Fibroblast of skin of right biceps (primary cell): ENCODE measurements at places on chromosomes 1 and 21.

DNA sequence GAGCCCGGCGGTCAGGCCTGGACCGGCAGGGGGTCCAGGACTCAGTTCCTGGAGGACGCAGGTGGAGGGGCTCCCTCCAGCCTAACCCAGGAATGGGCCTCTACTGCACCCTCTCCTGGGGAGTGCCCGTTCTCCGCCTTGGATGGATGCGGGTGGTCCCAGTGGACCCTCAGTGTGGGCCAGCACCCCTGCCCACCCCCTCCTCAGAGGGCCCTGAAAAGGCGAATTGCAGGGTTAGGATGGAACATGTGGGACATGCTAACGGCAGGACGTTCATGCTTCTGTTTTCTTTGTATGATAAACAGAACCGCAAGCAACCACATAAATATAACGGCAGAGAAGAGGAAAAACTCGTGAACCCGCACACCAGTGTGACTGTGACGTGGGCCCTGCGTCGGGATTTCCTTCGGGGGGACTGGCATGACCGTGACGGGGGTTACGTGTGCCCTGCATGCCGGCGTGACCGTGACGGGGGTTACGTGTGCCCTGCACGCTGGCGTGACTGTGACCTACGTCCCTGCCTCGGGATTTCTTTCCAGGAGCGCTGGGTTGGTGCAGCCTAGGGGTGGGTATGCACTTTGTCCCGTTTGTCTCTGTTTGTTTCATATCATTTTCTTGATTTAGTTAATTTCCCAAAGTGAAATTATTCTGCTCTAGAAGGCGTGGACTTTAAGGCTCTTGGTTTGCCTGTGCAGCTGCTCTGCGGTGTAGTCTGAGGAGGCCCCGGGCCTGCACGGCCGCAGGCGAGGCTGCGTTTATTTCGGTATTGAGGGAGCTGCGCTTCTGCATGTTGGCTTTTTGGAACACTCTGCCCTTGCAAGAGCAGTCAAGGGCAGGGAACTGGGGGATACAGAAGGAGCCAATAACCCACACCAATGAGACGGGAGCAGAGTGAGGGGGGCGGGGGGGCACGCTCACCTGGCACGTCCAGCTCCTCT is 3.1 kb downstream of the FTCD start:
- no peak for DNase-seq

DNA sequence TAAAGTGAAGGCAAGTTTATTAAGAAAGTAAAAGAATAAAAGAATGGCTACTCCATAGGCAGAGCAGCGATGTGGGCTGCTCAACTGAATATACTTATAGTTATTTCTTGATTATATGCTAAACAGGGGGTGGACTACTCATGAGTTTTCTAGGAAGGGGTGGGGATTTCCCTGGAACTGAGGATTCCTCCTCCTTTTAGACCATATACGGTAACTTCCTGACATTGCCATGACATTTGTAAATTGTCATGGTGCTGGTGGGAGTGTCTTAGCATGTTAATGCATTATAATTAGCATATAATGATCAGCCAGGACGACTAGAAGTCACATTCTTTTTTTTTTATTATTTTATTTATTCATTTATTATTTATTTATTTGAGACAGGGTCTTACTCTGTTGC is 46.4 kb upstream of the BARHL2 start:
- DNase-seq, result no peak

- DNase-seq, result no peak
Measured at GRCh38 chr1:51316846-51317120, 13.6 kb downstream of the TTC39A start.

DNA sequence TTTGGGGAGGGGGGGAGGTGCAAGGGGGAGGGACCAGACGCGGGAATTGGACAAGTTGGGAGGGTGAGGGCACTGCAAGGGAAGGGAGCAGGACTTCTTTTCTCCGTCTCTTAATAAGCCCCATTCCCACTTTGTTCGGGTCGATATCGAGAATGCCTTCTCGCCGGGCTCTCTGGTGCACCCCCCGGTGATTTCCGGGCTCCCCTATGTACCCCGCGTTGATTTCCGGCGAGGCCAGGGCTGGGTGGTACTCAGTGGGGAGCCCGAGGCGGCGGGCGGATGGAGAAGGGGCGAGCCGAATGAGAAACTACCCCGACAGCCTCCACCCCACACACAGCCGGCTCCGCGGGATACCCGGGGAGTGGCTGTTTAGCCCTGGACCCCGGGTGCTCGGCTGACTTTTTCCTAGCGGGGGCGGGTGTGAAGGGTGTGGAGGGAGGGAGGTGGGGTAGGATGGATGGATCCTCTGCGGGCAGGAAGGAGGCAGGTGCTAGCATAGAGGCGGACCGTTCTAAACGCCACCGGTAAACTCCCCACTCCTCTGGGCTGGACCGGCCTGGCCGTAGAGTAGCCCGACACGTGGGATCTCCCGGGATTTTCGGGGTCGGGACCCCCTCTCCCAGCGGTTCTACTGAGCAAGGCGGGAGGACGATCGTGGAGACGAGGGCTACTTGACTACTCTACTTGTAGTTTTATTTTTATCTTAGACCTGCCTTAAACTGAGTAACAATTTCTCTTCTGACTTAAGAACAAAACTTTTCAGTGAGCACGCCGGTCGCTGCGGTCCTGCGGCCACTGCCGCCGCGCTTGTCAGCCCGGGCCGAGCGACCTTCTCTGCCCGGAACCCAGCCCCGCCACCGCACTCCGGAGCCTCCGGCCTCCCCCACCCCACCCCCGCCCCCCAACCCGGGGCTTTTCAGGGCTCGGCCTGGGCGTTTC is 1.0 kb downstream of the RNF220 start:
- DNase-seq, result no peak

GRCh38 chr1:229410692-229411433 is 23.0 kb downstream of the ACTA1 start:
- peak; percentile 58 for DNase-seq

DNA sequence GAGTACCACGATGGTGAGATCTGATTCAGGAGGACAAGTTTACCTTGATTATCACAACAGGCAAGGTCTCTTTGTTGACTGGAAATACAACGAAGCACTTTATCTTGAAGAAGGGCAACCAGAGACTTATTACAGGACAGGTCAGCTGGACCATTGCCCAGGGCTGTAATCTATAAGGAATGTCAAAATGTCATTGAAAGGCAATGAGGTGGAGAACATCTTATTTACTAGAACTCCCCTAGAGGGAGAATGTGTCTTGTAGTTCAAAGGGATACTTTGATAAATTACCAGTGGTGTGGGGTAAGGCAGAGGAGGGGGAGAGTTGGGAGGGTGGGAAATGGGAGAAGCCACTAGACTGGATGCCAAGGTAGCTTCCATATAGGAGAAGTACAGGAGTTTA is 212.3 kb downstream of the NCAM2 start:
- DNase-seq, result no peak

- DNase-seq, result no peak
Measured at GRCh38 chr1:1227386-1227785, 4.4 kb downstream of the SDF4 start.

DNA sequence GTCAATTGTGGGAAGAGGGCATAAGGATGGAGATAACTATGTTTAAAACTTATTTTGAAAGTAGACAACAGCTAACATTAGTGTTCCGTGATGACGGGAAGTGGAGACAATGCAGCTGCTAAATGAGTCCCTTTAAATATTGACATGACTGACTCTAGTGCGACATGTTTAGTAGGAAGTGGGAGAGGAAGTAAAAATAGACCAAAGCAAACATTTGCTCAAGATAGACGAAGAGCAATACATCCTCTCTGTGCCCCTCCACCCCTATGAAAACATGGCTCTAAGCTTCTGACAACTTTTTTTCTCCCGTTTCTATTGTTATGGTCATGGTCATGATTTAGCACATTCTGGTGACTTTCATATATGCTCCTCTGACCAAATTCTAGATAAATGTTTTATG is 60.0 kb upstream of the HMCN1 start:
- no peak for DNase-seq

DNA sequence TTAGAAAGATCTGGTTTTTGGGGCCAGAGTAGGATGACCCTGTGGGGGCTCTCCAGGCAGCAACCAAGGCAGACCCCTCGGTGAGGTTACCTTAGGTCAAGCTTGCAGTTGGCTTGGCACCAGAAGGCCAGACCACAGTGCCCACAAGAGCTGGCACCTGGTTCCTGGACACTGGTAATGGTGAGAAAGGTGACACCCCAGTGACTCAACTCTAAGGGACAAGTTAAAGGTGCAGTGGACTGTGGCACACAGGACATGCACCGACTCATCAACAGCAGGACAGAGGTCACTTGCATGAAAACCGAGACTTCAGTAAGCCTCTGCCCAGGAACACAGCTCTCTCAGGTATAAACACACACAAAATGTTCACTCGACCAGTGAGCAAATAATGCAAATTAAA is 6.7 kb downstream of the LRRC38 start:
- no peak for DNase-seq

DNA sequence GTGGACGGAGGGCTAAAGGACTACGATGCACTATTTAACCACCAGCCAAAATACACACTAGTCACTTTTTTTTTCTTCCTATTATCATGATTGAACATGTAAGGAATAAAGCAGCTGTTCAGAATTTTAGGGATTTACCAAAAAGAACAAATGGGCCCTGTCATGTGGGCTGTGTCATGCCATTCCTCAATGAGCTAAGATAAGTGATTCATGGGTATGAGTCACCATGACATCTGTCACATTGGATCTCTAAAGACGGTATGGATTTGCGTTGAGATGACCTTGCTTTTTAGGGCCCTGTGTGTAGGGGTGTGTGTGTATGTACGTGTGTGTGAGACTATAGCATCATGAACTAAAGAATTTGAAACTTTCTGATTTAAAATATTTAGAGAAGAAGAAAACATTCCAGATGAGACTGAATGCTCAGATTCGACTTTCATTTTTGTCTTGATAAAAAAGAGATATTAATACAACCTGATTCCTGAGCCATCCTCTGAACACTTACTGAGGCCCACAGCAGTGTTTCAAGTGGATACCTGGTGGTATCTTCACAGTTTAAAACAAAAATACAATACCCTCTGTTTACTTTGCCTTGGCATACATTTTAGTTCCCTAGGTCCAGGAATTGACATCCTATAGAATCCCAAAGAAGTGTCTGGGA is 246.1 kb upstream of the DUSP10 start:
- peak; percentile 90 for DNase-seq

GRCh38 chr1:28807986-28808385 is 4.0 kb upstream of the OPRD1 start:
- no peak for DNase-seq

- no peak for DNase-seq
Measured at GRCh38 chr1:231699784-231700183, 73.2 kb downstream of the DISC1 start.

DNA sequence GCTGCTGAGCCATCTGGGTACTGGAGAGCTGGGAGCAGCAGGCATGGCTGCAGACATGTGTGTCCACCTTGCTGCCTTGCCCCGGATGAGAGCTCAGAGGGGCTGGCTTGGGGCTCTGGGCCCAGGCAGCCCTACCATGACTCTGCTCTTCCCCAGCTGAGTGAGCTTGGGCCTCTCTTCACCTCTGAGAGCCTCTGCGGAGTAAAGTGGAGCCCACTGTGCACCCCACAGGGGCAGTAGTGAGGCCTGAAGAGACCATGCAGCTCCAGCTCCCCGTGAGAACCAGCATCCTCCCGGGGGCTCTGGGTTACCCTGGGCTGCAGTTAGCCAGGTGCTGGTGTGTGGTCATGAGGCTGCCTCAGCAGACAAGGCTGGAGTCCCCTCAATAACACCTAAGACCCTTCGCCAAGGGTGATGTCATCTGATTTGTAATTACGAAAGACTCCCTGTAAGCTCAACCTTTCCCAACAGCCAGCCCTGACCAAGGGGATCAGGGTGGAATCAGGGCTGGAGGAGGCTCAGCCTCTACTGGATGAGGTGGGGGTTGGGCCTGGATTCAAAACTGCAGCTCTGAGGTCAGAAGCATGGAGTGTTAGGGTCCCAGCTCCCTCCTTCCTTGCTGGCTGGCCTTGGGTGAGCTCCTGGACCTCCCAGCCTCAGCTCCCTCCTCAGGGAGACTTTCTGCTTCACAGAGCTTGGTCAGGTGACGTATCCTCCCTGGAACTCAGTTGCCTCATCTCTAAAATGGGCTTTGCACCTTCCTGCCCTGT is 308.0 kb downstream of the MATN1 start:
- DNase-seq, result no peak

DNA sequence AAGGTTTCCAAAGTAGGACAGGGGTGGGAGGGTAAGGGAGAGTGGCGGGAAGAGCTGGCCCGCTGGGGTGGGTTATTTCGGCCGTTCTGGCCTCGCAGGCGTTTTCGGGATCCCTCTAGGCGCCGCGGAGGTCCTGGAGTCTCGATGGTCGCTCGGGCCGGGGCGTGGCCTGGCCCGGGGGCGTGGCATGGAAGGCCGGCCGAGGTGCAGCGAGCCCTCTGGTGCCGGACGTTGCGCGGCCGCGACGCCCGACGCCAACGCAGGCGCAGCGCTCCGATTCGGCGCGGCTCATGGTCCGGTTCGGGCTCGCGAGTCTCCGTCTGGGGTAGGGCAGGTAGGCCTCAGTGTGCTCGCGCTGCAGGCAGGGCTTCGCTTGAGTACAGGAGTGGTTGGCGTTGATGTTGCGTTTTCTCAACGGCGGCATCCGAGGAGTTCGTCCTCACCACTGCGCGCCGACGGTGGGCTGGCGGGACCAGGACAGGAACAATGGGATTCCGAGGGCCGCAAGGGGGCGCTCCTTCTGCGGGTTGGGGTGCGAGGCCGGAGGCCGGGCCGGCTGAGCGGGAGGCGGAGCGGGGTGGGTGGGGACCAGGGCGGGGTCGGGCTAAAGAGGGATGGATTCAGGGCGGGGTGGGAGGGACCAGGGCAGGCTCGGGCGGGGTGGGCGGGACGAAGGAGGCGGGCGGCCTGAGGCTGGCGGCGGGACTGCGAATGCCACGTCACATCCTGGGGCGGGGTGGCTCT is at the start of gene PGBD2:
Gene PGBD2, plus strand, starts transcription at position 227 of the 744 bp plus-strand sequence. CDS start 7,628 bp downstream, outside the sequence.
- DNase-seq, result peak; percentile 93
